ENCODE measurements at places on chromosomes 7 and 10.

GRCh38 chr7:102214477-102215072, 72.1 kb upstream of the SH2B2 start:
- DNase-seq: no peak

DNA sequence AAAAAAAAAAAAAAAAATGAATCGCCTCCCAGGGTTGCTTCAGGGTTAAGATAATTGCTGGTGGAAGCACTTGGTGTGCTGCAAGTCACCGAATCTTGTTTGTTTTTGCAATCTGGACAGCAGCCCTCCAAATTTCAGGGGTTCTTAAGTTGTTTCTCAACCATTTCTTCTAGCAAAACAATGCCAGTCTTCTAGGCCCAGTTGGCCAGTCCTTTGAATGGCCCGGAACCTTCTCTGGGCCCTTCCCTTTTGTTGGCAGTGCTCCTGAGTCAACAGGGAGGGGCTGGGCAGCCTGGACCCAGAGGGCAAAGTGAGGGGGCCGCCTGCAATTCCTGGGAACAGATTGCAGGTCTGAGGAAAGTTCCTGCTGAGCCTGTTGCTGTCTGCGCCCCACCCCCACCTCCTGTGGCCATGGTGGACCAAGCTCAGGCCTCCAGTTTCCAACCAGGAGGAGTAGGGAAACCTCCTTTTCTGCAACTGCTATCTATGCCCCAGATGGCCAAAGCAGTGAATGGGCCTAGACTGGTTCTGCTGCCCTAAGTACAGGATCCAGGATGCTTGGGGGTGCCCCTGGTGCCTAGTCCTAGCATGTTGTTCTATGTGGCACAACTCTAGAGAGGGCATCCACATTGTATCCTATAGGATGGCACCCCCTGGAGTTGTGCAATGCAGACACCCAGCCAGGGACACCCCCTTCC, 31.4 kb upstream of the PDCD4 start:
- no peak for DNase-seq

DNA sequence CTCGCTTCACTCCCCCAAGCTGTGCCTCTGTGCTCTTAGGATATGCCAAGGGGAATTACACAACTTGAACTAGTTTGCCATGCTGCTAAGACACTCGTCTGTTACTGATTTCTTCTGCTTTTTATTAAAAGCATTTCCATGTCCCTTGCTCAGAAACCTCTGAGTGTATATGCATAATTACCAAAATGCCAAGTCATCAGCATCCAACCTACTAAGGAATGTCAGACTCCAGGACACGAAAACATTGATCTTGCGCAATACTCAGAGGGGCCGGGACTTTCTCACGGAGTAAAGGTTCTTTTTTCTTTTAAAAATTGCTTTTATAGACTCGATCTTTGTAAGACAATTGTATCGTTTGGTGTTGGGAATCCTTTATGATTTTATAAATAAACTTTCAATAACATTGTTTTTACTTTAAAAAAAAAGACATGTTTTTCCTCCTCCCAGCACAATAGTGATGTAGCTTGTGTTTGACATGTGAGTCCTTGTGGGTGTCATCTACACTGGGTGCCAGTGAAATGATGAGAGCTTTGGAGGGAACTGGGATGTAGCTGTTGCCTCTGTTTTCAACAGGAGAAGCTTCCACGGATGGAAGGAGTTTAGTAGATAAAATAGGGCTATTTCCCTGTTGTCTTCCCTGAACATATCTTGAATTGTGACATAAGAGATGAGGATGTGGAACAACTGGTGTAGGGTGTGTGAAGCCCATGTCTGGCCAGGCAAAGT, 43.6 kb downstream of the CNNM1 start:
- no peak for DNase-seq

DNA sequence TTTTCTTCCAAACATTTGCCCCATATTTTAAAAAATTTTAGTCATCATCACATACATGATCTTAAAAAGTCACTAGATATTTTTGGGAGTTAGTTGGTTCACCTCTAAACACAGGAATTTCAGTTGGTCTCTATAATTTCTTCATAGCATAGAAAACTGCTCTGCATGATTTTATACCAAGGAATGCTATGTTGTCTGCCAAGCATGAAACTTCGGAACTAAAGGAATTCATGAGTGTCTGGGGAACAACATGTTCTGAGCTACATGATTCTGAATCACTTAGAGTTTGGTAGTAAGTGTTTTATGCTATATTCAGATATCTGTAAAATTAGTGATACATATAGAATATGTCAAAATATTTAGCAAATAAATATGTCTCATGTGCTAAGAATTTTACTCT, 957.8 kb downstream of the GATA3 start:
- no peak for DNase-seq

GRCh38 chr10:35433851-35434426, 97.6 kb downstream of the CCNY start:
- peak; percentile 45 for DNase-seq

DNA sequence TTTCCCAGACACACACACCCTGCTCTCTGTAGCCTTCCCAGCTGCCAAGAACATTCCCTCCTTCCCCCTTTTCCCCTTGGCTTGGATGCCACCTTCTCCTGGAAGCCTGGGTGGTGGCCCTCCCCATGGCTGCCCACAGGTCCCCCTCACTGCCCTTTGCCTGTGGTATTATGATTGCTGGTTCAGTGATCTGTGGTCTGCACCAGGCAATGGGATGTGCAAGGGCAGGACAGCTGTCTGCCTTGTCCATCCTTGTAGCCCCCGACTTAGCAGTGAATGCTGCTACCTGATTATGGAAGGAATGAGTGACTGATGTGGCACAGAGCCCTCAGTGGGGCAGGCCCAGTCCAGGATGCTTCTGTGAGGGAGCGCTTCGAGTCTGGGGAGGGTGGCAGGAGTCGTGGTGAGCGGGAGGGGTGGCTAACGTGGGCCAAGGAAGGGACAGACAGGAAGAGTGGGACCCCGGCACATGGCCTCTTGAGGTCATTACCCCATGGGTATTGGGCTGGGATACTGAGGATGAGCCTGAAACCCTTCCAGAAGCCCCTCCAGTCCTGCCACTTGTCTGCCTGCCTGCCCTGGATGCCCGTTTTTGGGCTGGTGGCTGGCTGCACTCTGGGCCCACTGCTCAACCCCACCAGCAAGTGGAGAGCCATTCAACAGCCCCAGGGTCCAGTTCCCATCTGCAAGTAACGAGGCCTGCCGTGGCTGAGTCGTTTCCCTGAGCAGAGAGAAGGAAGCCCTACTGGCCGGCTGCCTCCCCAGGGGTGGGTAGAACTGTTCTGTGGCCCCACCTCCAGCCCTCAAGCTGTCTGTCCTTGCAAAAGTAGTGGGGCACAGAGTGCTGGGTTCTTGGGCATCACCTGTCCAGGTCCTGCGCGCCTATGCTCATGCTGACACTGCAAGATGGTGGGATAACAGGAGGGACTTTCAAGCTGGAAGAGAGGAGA, 8.8 kb downstream of the CHST3 start:
- DNase-seq: no peak

- peak; percentile 66 for DNase-seq
Measured at GRCh38 chr10:97425964-97426775, at the start of gene PGAM1. Gene PGAM1 (plus strand): TSS chr10:97426191. CDS start chr10:97426308, 117 bp downstream.

DNA sequence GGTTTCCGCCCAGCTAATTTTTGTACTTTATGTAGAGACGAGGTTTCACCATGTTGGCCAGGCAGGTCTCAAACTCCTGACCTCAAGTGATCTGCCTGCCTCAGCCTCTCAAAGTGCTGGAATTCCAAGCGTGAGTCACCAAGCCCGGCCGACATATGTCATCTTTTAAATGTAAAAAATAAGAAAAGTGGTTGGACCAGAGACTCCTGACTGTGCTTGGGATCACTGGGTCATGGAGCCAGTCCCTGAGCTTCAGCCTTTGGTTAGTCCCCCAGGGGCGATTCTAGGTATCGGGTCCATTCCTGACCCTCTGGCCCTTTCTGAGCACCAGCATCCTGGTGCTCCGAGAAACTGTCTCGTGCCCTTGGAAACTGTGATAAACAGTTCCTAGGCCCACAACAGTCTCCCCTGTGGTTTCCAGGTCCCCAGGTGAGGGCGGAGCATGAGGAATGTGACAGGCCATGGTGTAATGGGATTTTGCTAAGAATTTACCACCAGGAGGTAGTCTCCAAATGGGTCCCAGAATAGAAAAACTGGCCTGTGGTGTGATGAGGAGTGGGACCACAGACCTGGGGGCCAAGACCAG, 32.8 kb downstream of the UBTD1 start:
- DNase-seq: no peak

DNA sequence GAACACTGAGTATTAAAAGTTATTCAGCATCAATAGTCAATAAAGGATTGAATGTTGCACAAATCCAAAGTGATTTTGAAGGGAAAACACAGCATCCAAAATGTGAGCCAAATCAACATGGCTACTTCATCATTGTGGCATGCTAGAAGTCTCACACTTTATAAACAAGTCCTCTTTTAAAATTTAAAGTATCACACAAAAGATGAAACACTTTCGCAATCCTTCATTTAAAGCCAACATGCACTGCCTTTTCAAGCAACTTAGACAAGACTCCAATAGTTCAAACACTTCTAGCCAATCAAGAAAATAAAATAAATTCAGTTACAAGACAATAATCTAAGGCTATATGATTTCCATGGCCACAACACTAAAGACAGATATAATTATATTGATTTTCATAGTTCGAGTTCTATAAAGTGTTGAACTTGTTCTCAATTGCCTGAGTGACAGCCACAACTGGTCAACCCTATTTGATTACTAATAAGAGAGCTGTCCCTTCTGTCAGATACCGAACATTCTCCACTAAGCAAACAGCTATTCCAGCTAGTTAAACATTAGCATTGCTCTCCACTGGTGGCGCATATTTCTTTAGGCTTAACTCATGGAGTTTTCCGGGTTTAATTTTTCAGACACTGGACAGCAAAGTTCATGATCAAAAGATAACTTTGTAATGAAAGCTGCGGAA, 8.3 kb downstream of the EBF3 start:
- no peak for DNase-seq

DNA sequence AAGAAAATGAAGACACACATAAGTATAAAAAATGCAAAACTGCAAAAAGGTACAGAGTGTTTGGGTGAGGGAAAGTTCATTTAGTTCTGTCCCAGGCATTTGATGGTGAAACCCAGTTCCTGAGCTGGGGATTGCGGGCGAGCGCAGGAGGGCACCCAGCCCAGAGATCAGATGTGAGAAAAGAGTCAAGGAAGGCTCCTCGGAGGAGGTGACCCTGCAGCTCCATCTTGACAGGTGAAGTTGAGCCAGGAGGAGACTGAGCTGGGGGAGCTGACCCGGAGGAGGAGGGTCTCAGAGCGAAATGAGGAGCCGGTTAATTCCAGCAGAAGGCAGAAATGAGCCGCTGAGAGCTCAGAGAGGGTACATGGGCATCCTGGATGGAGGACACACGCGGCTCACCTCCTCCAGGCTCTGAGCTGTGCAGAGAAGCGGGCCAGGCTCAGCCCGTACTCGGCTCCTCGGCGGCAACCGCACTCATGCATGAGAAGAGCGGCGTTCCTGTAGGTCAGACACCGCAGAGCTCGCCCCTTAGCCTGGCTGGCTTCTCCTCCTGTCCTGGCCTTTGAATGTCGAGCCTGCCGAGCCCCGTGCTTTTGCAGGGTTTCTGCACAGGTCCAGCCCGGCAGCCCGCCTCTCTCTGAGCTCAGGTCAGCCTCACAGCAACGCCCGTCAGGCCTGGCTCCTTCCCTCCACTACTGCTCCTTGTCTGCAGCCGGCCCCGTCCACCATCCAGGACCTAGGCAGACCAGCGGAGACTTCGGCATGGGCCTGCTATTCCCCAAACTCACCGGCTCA, 9.5 kb upstream of the RAMP3 start:
- no peak for DNase-seq

- DNase-seq: no peak
Measured at GRCh38 chr7:149774237-149775175, 1.1 kb upstream of the ZNF467 start.

DNA sequence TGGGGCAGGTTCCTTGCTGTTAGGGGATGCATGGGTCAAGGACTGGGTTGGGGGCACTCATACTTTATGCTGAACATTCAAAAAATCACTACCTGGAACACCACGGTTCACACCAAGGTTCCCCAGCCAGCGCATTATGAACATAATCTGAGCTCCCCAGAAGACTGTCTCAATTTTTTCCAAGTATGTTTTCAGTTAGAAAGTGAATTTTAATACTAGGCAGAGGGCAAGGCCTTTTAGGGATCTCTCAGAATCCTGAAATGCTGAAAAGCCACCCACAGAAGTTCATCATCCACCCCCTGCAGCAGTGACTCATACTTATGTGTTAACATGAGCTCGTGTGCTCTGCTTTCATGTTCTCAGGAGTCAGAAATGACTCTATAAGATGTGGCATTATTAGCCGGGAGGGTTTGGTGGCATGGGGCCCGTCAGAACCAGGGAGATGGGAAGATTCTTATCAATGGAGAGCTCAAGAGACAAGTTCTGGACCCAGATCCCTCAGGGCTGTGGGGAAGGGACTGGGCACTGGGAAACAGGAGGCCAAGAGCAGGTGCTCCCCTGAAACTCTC, 185.2 kb upstream of the ITGB1 start:
- no peak for DNase-seq

- peak; percentile 56 for DNase-seq
Measured at GRCh38 chr7:90111-91063, 102.0 kb upstream of the FAM20C start.

DNA sequence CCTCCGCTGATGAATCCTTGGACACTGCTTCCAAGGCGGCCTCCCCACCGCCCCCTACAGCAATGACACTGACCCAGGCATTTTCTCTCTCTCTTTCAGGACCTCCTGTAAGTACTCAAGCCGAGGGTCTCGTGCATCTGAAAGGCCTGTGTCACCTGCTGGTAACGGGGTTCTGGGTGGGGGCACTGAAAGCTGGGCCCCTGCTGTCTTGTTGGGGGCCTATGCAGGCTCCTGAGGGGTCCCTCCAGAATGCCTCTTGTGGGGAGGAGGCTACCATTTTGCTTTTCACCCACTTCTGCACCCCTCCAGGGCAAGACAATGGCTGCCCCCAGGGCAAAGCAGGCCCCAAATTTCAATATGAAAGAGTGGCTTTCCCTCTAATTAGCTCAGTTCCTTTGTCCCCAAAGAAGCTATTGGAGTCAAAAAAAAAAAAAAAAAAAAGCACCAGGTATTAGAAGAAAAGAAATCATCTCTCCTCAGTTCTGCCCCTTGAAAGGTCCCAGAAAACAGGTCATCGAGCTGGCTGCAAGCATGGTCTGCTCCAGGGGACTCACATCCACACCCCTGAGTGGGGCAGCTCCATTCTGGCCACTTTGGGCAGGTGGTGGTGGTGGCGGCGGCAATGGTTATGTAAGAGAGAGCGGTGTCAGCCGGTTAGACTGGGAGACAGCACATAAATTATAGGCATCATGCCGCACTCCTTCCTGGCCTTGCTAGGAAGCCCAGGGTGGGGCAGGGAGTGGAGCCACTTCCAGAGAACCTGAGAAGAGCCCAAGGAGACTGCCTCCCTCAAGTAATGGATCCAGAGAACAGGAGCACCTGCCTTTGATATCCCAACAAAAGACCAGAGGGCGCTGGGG, 66.2 kb downstream of the COL13A1 start:
- DNase-seq: no peak

- no peak for DNase-seq
Measured at GRCh38 chr7:140982508-140982907, 32.2 kb downstream of the MRPS33 start.

GRCh38 chr7:7565018-7565680, 1.5 kb upstream of the MIOS start:
- no peak for DNase-seq

All from AG04449 (cell line).